Dorsolateral prefrontal cortex (tissue), 122 donors: ENCODE measurements at places on chromosomes 3 and 15.

DNA sequence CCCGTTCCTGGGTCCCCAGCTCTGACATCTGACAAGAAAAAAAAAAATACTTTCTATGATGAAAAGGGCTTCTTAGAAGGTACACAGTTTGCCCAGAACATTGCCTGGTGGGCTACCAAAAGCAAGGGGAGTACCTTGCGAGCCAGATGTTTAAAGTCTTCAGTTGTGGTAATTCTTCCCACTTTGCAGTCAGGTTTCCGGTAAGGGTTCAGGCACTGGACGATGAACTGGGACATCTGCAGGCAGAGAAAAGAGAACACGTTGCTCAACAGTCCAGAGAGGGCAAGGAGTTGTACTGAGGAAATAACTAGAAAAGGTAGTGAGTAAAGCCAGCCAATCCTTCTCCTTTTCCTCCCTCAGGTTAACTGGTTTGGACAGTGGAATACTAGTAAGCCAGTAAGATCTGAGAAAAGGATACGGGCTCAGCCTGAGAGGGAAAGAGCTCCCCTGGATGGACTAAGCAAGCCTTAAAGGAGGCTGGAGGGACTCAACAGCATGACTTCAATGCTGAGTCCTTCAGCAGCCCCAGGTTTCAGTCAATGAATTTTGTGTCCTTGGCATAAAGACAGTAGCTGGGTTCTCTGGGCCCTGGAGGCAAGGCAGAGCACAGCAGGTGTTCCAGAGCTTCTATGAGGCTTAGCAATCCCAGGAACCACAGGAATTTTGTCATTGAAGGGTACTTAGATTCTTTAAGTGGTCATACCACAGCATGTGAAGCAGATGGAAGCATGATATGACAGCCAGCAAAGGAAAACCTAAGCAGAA is 38.2 kb downstream of the NBEAL2 start:
- no peak for DNase-seq

DNA sequence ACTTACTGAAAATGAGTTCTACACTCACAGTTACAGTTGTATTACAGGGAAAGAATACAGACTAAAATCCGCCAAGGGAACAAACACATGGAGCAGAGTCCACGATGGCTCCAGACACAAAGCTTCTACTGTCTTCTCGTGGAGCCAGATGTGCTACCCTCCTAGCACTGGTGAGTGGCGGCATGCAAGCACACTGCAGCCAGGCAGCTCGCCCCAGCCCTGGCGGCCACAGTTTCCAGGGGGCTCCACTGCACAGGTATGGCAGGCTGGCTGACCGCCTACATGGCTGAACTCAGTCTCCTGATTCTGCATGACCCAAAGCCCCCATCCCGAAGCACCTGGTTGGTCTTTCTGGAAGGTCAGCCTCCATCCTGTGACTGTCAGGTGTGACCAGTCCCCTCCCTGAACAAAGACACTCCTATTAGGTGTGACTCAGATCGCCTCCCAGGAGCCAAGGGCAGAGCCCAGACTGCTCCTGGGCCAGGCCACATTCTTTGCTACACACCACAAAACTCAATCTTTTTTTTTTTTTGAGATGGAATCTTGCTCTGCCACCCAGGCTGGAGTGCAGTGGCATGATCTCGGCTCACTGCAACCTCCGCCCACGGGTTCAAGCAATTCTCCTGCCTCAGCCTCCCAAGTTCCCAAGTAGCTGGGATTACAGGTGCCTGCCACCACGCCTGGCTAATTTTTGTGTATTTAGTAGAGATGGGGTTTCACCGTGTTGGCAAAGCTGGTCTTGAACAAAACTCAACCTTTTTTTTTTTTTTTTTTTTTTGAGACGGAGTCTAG is 51.5 kb downstream of the CFAP92 start:
- no peak for DNase-seq

GRCh38 chr3:45105855-45106671 is 40.1 kb downstream of the CDCP1 start:
- DNase-seq = no peak

DNA sequence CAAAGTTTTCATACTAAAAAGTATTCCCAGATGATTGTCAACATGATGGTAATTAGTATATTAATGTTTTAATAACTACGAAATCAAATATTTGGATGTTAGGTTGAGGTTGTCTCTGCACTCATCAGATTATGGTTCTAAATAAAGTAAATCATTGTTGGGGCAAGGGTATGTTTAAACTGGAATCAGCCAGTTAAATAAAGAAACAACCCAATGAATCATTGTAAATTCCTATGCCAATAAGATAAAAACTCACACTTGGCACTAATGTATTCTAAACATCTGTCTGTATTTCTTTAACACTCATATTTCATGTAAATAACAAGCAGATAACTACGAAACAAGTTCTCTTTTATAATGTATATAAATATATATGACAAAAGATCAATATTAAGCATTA is 92.7 kb downstream of the PEAK1 start:
- DNase-seq = no peak

- DNase-seq = no peak
Measured at GRCh38 chr3:15646851-15647511, 45.4 kb downstream of the BTD start.

DNA sequence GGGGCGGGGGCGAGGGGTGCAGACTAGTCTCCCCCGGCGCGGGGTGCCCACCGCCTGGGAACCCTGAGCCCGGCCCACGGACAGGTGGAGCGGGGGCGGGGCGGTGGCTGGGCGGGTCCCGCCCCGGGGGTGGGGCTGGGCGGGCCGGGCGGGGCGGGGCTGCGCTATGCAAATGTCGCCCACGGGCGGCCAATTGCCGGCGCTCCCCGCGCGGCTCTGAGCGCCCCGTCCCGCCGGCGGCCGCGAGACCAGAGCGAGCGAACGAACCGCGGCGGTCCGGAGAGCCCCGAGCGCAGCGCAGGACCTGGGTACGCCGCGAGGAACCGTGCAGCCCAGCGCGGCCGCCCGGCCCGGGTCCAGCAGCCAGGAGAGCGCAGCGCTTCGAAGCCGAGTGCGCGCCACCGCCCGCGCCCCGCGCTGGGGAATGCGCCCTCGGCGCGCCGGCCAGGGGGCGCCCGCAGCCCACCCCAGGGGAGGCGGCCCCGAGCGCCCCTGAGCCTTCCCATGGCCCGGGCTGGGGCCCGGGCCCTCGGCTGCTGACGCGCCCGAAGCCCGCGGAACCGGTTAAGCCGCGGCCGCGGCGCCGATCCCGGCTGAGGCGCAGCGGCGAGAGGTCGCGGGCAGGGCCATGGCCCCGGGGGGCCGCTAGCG is at the start of gene SEMA3F:
Gene SEMA3F, plus strand, starts transcription at position 485 of the 651 bp plus-strand sequence. CDS start 4,299 bp downstream, outside the sequence.
- DNase-seq = no peak

GRCh38 chr3:150351398-150351797 is 56.7 kb upstream of the TSC22D2 start:
- DNase-seq = no peak

DNA sequence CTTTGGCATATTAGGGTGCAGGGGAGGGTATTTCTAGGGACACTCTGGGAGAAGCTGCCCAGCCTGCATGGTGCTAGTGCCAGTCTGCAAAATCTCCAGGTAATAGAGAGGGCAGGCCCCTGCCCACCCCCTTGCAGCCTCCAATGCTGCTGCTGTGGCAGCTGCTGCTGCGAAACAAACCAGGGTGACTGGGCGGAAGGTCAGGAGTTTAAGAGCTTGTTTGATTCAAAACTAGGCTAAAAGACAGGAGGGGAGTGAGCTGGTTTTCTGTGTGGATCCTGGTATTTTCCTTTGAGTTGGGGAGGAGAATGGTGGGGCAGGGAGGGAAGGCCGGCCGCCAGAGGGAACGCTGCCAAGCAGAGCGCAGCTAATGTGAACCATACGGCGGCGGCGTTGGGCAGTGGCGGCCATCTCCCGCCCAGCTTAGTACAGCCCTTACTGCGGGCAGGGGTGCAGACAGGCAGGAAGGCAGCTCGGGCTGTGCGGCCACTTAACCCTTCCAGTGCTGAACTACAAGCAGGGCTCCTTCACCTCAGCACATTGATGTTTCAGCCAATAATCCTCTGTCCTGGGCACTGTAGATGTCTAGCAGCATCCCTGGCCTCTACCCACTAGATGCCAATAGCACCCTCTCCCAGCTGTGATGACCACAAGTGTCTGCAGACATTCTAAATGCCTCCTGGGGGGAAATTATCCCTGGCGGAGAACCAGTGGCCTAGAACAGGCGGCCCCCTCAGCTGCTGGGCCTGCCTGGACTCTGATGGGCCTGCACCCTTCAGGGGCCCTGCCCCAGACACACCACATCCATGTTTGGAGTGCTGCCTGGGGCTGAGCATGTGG is 125.7 kb downstream of the EEFSEC start:
- no peak for DNase-seq

DNA sequence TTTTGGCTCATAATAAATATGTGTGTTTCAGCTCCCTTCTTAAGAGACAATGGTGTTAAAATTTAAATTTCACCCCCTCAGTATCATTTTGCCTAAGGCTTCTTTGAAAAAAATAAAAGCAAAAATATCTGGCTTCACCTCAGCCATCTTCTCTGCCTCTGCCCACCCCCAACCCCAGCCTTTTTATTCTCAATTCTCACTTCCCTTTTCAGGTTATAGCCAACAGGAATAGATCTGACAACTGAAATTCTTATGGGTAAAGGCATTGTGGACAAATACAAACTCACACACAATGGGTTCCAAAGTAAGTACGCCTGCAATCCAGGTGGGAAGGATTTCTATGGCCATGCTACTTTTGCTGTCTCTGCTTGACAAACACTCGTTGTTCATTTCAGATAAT is 399.0 kb upstream of the ARRDC4 start:
- no peak for DNase-seq

- DNase-seq = no peak
Measured at GRCh38 chr15:29978411-29979382, 104.1 kb upstream of the GOLGA8J start.

DNA sequence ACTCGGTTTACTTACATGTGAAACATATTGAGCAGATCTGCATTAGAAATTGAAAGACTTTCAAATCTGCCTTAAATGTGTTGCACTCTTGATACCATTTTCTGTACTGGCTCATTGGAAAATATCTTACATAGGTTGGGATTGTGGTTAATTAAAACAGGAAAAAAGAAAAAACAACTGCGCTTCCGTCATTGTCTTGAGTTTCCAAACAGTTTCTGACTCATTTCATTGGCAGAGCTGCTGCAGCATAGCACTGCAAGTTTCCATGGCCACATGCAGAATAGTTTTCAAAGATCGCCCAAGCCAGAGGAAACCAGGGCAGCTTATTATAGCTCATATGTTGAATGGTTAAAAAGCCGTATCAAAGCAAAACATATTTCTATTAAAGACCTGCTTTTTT is 446.6 kb upstream of the BCHE start:
- no peak for DNase-seq

- DNase-seq = no peak
Measured at GRCh38 chr15:73558529-73558928, 74.7 kb downstream of the NPTN start.

- no peak for DNase-seq
Measured at GRCh38 chr15:73153447-73153846, 101.2 kb downstream of the NEO1 start.
